ENCODE measurements at places on chromosomes 16 and 17. TPM values are rescaled to one million over a fixed set of nuclear protein-coding genes. Genes with fewer than 3 reads are reported as not detected.

The KREMEN2 gene
- total RNA-seq = not detected

The KRT16 gene
- total RNA-seq = not detected

DNA sequence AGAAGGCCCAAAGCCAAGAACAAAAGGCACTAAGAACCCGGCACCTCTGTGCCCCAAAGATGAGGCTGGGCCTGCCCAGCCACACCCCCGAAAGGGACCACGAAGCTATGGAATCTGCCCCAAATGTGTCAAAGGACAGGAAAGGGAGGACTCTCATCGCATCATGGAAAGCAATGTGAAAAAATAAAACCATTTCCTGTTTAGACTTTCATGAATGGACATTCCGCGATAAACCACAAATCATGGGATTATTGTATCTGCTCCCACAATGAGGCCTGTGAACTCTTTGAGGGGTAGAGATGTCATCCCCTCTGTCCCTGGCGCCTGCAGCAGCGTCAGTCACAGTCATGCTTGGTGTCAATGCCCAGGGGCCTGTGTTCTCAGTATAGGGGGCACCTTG lies 135.0 kb downstream of the COPRS start:
- no peak for DNase-seq

GRCh38 chr17:385178-385835 lies 32.7 kb upstream of the RPH3AL start:
- DNase-seq = peak; percentile 83
